ENCODE measurements at places on chromosomes 7 and 10. TPM values are rescaled to one million over a fixed set of nuclear protein-coding genes. Genes with fewer than 3 reads are reported as not detected.

Gene ANXA8L1
- total RNA-seq: 9.3 TPM

Gene PRSS37
- not detected for total RNA-seq

Gene MRLN
- not detected for total RNA-seq

Gene AGAP5
- total RNA-seq: 1.5 TPM

Gene AKR1C4
- not detected for total RNA-seq

Gene LRIT1
- not detected for total RNA-seq

Gene SPOCK2
- total RNA-seq: 0.26 TPM

Gene TMUB1
- total RNA-seq: 44.2 TPM

Gene UTF1
- total RNA-seq: not detected

Gene POP7
- 25.4 TPM for total RNA-seq

Gene LOXL4
- total RNA-seq: 12.5 TPM

Gene AASS
- total RNA-seq: 21.1 TPM

Measured in pericardium fibroblast (primary cell).